Stimulated activated CD4-positive, alpha-beta T cell treated with anti-CD3 and anti-CD28 coated beads, Interleukin-1b, Interleukin-23, amount 100 ng/mL, for 48 hours (primary cell): ENCODE measurements at places on chromosomes 3 and 15.

DNA sequence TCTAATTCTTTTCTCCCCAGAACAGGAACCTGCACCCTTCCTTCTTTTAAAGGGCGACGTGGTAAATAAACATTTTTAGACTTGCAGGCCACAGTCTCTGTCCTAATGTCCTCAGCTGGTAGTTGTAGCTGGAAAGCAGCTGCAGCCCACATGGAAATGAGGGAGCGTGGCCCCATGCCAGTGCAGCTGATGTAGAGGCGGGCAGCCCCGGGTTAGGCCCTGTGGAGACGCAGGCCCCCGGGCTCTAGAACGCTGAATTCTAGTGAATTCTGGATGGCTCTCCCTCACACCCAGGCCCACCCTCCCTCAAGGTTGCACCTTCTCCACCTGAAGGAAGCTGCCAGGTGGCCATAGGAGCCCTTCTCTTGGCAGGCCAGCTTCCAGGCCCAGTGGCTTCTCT lies 52.3 kb downstream of the PGPEP1L start:
- no peak for DNase-seq

- no peak for DNase-seq
Measured at GRCh38 chr15:65050270-65050669, 5.1 kb downstream of the SLC51B start.

DNA sequence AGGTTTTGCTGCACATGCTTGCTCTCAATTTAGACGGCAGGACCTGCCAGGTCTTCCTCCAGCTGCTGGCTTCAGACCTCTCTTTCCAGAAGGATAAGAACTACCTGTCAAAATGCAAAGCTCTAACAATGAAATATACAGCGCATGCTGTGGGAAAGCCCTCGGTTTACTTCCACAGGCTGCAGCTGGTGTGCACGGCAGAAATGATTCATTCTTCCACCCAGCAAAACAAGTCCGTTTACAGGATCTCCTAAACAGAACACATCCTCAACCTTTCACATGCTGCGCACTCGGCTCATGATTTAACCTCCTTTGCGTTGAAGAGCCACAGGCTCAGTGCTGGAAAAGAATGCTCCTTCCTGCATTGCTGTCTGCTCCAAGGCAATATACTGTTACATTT lies 92.4 kb upstream of the WNT5A start:
- no peak for DNase-seq

DNA sequence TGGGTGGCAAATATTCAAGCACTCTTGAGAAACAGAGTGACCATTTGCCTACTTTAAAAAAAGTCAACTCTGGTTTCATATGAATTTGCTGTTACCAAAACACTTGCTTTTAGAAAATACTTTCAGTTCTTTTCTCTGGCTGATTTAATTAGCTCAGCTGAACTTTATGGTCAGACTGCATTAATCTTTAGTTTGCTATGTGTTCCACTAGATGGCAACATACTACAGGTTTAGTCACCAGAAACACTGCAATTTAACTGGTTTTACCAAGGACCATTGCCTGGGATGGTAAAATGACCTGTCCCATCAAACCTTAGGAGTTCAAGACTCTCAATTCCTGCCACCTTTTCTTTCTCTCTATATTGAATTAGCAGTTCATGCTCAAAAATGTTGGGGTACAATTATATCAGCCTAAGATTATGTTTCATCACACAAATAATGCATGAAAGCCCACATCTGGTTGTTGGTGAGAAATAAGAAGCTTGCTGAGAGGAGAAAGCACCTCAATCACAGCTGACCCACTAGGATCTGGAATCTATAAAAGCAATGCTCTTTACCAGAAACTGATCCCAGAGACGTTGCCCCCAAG lies 14.2 kb downstream of the EIF4E3 start:
- DNase-seq: no peak

GRCh38 chr3:122969585-122970469 lies 57.7 kb downstream of the SEMA5B start:
- DNase-seq: no peak

- no peak for DNase-seq
Measured at GRCh38 chr3:144112036-144112435, 140.4 kb downstream of the DIPK2A start.

- DNase-seq: no peak
Measured at GRCh38 chr15:86839502-86839901, 759.8 kb downstream of the AGBL1 start.
